ENCODE measurements at places on chromosomes 12 and 14.

DNA sequence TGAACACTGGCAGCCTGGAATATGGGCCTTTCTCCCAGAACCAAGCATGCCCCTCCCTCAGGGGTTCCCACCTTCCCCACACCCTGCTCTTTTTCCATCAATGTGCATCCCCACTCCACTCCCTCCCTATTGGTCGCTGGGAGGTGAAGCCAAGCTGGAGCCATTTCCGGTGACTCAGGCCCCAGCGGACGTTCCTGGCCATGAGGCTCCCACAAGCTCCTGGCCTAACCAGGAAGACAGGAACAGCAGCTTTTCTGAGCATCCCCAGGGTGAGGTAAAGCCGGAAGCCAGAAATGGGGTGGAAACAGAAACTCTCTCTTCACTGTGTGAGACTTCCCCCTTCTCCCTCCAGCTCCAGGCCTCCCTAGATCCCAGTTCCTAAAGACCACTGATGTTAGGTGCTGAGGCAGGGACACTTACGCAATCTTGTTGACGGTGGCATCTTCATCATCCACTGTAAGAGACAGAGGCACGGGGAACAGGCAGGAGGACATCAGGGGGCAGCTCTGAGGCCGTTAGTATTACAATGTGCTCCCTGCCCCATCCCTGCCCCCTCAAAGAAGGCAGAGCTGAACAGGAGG is 5.1 kb downstream of the LMBR1L start:
- DNase-seq, result no peak

- DNase-seq, result no peak
These were observed 85.6 kb downstream of the CCDC92 start for GRCh38 chr12:123886931-123887582.

- no peak for DNase-seq
These were observed 2.9 kb downstream of the RFX4 start for GRCh38 chr12:106585521-106586277.

DNA sequence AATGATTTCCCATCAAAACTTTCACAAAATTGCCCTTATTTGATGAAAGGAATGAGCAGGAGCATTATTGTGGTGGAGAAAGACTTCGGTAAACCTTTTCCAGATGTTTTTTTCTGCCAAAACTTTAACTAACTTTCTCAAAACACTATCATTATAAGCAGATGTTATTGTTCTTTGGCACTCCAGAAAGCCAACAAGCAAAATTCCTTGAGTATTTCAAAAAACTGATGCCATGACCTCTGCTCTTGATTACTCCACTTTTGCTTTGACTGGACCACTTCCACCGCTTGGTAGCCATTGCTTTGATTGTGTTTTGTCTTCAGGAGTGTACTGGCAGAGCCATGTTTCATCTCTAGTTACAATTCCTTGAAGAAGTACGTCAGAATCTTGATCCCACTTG is 29.7 kb upstream of the RAB21 start:
- DNase-seq, result no peak

GRCh38 chr14:54975856-54976255 is 51.0 kb downstream of the WDHD1 start:
- no peak for DNase-seq

GRCh38 chr12:6364044-6364374 is 11.4 kb downstream of the SCNN1A start:
- no peak for DNase-seq

DNA sequence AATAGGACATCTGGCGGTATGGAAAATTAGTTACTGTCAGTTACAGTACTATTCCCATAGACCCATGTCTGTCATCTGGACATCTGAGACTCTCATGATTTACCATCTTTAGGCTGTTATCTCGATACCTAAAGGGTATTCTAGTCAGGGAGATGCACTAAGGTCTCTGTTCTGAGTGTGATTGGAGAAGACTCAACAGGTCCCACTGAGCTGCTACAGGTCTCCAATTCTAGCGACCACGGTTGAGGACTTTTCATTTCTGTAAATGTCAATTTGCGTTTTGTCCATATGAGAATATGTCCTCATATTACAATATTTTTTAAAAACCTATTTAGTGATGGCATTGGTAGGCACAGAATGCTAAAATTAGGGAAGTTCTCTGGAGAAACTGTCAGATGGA is 1160.2 kb downstream of the TMEM121 start:
- DNase-seq, result no peak

GRCh38 chr12:89695830-89696229 is 12.8 kb downstream of the ATP2B1 start:
- DNase-seq, result no peak

DNA sequence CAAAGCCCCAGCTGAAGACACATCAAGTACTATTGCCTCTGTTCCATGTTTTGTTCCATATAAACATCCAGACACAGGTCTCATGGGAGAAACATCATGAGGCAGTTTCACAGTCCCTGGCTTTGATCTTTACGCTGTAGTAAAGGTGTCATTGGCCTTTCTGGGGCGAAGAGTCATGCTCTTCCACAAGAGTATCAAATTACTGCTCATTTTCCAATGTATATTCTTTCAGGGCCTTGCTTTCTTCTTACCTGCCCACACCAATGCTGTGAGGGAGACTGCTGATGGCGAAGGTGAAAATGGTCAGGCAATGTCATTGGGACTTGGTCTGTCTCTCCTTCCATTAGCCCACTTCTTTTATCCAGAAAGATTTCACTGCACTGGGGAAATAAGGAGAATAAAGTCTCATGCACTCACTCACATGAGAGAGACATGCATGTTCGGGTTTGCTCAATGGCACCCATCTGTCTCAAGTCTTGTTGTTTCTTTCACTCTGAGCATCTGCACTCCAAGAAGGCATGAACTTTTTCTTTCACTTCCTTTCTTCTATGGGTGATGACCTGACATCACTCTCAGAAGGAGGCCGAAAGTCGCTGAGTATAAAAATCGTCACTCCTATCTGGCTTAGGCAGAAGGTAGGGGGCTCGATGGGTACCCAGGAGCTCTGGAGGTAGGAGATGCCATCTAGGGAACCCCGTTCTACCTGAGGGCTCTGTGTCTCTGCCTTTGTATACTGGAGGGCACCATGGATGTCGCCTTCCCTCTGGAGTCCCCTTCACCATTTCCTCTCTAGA is 1.3 kb upstream of the JDP2 start:
- no peak for DNase-seq

DNA sequence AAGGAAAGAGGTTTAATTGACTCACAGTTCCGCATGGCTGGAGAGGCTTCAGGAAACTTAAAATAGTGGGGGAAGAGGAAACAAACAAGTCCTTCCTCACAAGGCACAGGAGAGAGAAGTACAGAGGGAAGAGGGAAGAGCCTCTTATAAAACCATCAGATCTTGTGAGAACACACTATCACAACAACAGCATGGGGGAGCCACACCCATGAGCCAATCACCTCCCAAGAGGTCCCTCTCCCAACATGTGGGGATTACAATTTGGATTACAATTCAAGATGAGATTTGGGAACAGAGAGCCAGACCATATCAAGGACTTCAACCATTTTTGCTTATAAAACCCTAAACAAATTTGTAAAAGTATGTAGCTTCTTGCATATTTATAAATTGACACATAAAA is 45.8 kb downstream of the SLCO1C1 start:
- no peak for DNase-seq

GRCh38 chr14:90483571-90483974 is 86.7 kb downstream of the CALM1 start:
- DNase-seq, result no peak

- DNase-seq, result no peak
These were observed 11.2 kb downstream of the CEP170B start for GRCh38 chr14:104876251-104876699.

GRCh38 chr14:63474111-63474510 is 69.1 kb downstream of the PPP2R5E start:
- no peak for DNase-seq

DNA sequence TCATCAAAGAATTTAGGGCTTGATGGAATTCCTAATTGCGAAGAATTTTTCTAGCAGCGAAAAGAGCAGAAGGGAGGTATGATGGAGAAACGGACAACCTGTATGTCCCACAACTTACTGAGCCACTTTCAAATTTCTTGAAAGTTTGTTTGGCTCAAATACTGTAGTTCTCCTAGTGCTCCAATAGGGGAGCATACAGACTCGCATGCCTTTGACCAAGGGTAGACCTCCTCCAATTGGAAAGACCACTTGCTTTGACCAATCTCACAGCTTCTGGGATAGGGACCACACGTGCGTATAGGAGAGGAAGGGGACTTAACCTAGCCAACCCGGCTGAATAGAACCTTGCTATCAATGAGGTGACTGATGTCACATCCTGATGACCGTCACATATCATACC is 28.6 kb downstream of the SLC35F4 start:
- DNase-seq, result no peak

DNA sequence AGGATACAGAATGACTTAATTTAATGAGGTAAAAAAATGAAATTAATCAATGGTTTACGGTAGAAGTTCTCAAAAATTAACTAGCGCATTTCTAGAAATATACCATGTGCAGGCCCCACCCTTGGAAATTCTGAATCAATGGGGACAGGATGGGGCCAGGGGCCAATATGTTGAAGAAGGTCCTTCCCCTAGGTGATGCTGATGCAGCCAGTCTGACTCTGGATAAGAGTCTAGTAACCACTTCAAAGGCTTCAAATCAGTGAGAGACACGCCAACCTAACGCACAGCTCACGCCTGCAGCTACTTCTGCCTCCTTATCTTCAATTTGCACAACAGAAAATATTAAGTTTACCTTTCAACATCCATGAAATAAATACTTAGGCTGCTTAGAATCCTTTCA is 14.9 kb downstream of the GIT2 start:
- DNase-seq, result peak; percentile 19

GRCh38 chr14:90559811-90560492 is 163.1 kb downstream of the CALM1 start:
- no peak for DNase-seq

GRCh38 chr14:72519543-72519942 is 374.4 kb downstream of the DPF3 start:
- no peak for DNase-seq

DNA sequence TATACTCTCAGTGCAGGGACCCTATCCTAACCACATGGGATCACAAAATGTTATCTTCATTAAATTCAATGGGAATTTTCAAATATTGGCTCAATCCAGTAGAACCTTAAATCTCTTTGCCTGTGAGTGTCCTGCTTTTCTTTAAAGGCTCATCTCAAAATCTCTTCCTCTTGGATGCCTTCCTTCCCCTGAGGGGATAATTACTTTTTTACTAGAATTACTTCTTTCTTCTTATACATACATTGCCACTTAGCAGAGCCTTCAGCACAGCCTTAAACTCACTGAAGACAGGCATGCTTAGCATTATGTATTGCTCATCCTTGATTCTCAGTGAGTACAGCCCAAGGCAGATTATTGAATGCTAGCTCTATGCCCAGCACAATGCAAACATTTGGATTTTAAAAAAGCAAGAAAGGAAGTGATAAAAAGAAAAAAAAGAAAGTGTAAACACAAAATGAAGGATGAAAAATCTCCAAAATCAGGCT is 1918.0 kb upstream of the FLRT2 start:
- no peak for DNase-seq

DNA sequence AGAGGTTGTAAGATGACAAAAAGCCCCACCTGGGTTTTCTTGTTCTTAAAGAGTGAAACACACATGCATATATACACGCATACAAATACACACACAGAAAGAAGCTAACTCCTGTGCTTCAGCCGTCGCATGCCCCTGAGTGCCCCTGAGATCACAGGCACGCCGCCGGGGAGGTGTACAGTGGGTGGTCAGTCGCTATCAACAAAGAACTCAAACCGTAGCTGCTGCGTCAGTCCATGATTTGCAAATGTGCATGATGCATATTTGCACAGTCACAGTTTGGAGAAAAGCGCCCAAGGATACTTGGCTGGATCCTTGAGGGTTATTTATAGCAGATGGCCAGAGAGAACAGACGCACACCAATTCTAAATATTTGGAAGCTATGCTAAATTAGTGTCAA is 206.9 kb downstream of the TMEM132D start:
- DNase-seq, result no peak

- DNase-seq, result no peak
These were observed 140.8 kb downstream of the PTCSC3 start for GRCh38 chr14:36035675-36036074.

DNA sequence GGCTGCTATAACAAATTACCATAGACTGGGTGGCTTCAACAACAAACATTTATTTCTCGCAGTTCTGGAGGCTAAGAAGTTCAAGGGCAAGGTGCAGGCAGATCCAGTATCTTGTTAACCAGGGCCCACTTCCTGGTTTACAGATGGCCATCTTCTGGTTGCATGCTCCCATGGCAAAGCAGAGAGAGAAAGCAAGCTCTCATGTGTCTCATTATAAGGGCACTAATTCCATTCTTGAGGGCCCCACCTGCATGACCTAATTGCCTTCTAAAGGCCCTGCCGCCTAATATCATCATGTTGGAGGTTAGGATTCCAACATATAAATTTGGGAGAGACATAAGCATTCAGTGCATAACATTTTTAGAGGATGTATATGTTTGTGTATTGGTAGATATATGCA is 280.1 kb upstream of the TMPO start:
- DNase-seq, result no peak

DNA sequence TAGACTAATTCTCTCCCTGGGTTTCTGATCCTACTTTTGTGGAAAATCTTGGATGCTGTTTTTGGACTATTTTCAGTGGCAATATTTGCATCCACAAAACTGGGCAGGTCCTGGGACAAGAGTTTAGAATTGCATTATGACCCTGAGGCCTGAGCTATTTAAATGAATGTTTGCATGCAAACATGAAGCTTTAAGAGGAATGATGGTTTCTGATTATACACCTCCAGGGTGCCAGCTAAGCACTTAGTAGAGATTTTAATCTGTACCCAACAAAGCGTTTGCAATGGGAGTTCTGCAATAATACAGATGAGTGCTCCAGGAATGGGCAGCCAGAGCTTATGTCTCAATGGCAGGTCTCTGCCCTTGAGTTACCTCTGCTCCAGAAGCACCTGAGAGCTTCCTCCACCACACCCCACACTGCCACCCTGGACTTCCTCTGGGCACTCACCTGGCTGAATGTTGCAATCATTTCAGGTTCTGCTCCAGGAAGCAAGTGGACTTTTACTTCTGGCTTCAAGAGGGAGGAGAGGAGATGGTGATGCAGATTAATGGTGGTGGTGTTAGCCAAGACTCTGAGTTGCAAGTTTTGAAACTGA is 6.0 kb upstream of the SPTLC2 start:
- DNase-seq, result no peak

GRCh38 chr12:109775172-109775881 is 57.9 kb downstream of the TRPV4 start:
- peak; percentile 58 for DNase-seq

GRCh38 chr14:101961011-101961721 is 3.2 kb upstream of the DYNC1H1 start:
- DNase-seq, result peak; percentile 48

- DNase-seq, result no peak
These were observed 16.4 kb upstream of the NUDT4 start for GRCh38 chr12:93361151-93361919.

DNA sequence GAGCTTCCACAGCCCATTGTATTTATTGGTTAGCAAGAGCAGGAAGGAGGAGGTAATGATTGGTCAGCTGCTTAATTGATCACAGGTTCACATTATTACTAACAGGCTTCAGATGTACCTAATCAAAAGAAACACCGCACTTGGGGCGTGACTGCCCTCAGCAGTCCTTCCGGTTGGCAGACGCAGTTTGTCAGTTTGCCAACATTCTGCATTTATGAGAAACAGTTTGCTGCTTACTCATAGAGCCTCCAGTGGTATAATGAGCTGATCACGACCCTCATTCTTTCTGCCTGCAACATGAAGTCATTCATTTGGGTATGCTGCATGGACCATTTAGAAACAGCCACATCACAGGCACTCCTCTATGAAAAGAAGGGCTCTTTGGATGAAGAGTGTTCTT is 42.5 kb upstream of the PPM1H start:
- no peak for DNase-seq
